ENCODE measurements at places on chromosomes 1 and 21. TPM values are rescaled to one million over a fixed set of nuclear protein-coding genes. Genes with fewer than 3 reads are reported as not detected.

GRCh38 chr1:31183927-31184554 lies 55.6 kb downstream of the NKAIN1 start:
- no peak overlapping the region for H3K27ac ChIP-seq
- no peaks in the 10 kb centered on the region for H3K36me3 ChIP-seq
- DNase-seq, result no peak
- H3K4me3 ChIP-seq, result no peak overlapping the region

DNA sequence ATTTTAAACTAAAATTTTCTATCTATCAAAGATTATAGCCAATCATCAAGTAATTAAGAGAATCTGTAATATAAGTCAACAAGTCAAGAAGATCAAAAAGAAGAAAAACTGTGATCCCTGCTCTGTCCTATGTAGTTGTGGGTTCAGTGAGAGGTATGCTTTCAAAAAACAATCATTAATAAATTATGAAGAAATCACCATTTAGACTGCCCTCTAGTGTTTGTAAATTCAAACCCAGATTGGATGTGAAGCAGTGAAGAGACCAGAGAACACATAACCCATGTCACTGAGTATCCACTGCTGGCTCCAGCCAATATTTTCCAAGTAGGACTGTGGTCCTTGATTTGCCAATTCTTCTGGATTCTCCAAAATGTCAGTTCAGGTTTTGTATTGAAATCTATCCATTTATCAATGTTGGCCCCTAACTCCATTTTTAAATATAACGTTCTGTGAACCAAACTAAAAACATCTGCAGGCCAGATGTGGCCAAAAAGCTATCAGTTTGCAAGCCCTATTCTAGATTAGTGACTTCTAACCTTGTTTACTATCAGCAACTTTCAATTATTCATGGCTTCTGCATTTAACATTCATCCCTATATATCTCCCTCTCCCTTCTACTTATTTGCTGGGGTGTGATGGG lies 467.5 kb upstream of the CXADR start:
- H3K4me3 ChIP-seq, result no peak overlapping the region
- no peak overlapping the region for H3K27ac ChIP-seq

GRCh38 chr1:236269439-236269838 lies 12.3 kb downstream of the ERO1B start:
- no peak for DNase-seq
- no peaks in the 10 kb centered on the region for H3K4me1 ChIP-seq

- peak overlapping the region; percentile 59 for H3K4me3 ChIP-seq
- peak overlapping the region; percentile 70 for H3K27ac ChIP-seq
- no peaks in the 10 kb centered on the region for H3K36me3 ChIP-seq
- peaks cover 47% of the 10 kb centered on the region for H3K4me1 ChIP-seq
Observed at GRCh38 chr1:210293171-210293607, 35.5 kb upstream of the HHAT start.

GRCh38 chr1:20867062-20867461 lies 80.0 kb upstream of the HP1BP3 start:
- no peaks in the 10 kb centered on the region for H3K27me3 ChIP-seq
- DNase-seq, result no peak
- H3K4me1 ChIP-seq, result peaks cover 17% of the 10 kb centered on the region
- H3K4me3 ChIP-seq, result no peak overlapping the region

GRCh38 chr1:93722081-93723031 lies 40.7 kb upstream of the BCAR3 start:
- H3K4me1 ChIP-seq, result peaks cover 29% of the 10 kb centered on the region
- peak overlapping the region; percentile 49 for H3K27ac ChIP-seq
- no peak overlapping the region for H3K4me3 ChIP-seq
- H3K27me3 ChIP-seq, result no peaks in the 10 kb centered on the region
- no peak for DNase-seq
- no peaks in the 10 kb centered on the region for H3K36me3 ChIP-seq

DNA sequence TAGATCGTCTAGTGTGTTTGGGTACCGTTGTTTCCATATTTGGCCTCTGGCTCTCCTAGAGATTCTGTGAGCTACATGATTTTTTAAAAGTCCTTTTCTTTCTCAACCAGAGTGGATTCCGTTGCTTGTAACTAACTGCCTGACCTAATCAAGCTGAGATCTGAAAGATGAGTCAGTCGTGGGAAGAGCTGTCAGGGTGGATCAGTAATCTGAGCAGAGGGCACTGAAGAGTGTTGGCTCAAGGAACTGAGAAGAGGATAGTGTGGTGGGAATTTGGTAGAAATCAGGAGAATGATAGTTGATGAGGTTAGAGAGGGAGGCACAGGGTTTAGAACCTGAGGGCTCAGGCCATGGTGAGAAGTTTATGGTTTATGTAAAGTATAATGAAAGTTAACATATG lies 52.2 kb downstream of the TRAF5 start:
- no peak overlapping the region for H3K4me3 ChIP-seq
- no peak overlapping the region for H3K27ac ChIP-seq
- peaks cover 17% of the 10 kb centered on the region for H3K36me3 ChIP-seq

DNA sequence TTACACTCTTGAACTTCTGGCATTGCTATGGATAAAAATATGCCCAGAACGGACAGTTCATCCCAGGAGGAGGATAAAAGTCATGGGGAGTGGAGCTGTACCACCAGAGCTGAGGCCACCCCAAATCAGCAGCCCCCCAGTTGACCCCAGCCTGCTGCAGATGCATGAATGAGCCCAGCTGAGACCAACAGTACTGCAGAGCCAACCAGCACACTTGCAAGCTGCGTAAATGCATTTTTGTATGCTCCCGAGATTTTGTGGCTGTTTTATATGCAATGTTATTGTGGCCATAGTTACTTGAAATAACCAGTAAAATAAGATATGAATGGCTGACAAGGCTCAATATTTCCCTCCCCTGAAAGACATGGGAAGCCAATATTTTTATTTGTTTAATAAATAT lies 264.6 kb downstream of the DUSP10 start:
- H3K27me3 ChIP-seq, result no peaks in the 10 kb centered on the region
- no peak overlapping the region for H3K27ac ChIP-seq

DNA sequence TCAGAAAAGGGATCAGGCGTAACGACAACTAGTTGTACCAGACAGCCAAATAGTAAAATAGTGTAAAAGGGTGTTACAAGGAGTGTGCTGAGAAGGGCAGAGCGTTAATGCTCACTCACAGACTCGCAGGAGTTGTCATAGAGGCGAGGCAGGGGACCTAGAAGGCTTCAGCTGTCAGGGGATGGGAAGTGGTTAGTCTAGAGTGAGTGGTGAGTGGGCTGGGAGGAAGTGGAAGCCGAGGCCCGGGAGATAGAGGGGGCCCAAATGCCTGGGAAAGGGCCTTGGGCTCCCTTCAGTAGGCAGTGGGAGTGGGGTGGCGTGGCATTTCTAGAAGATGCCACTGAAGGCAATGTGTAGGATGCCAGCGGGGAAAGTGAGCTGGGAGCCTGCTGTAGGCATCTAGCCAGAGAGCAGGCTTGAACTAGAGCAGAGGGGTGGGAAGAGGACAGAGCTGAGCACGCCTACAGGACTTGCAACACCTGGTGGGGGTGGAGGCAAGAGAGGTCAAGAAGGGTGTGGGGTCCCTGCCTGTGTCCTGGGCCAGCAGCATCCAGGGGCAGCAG lies 10.3 kb downstream of the SLC6A17 start:
- DNase-seq, result no peak
- H3K27ac ChIP-seq, result no peak overlapping the region
- no peaks in the 10 kb centered on the region for H3K4me1 ChIP-seq
- H3K4me3 ChIP-seq, result no peak overlapping the region
- H3K36me3 ChIP-seq, result no peaks in the 10 kb centered on the region
- H3K27me3 ChIP-seq, result peaks cover 18% of the 10 kb centered on the region

DNA sequence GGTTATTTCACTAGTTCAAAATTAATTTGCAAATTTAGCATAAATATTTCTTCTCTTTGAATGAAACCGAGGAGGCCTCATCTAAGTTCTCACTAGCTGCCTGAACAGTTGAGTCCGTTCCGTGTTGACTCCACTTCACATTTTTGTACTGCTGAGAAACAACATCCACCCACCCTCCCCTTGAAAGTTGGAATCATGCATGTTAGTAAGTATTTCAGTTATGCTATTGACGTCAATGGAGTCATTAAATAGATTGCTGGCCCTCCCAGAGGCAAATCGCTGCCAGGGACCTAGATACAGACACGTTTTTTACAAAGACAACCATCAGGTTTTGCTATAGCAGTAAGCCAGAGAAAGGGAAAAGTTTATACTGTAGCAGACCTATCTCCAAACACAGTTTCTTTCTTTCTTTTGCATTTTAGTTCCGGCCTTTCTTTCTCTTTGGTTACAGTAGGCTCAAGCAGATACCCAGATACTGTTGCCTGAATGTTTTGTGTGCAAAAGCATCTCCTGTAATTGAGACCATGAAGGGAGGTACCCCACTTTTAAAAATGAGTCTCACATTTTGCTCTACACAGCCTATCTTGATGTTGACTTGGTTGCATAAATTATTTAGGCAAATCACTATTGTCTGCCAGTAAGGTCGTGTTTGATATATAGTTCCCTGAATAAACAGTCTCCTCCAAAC lies 262.6 kb upstream of the SGIP1 start:
- H3K4me3 ChIP-seq, result peak overlapping the region; percentile 30

- no peak for DNase-seq
- H3K4me1 ChIP-seq, result no peaks in the 10 kb centered on the region
- no peak overlapping the region for H3K4me3 ChIP-seq
Observed at GRCh38 chr21:15604413-15604812, 125.4 kb upstream of the USP25 start.

DNA sequence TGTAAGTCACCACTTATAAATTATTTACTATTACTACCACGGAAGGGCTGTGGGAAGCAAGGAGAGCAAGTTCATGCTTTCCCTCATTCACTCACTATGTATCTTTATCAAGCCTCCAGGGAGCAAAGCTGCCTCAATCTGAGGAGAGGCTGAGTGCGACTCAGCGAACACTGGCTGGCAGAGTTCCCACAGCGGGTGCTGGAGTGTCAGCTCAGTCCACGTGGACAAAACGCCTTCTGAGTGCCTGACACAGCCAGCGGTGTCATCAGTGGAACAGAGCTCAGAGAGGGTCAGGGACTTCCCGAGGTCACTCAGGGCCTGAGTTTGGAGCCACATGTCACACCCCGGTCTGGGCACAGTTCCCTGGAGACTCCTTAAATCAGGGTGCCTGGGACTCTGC lies 16.9 kb downstream of the MATN1 start:
- peaks cover 16% of the 10 kb centered on the region for H3K4me1 ChIP-seq
- H3K4me3 ChIP-seq, result no peak overlapping the region
- H3K27ac ChIP-seq, result no peak overlapping the region
- H3K36me3 ChIP-seq, result no peaks in the 10 kb centered on the region
- no peak for DNase-seq

DNA sequence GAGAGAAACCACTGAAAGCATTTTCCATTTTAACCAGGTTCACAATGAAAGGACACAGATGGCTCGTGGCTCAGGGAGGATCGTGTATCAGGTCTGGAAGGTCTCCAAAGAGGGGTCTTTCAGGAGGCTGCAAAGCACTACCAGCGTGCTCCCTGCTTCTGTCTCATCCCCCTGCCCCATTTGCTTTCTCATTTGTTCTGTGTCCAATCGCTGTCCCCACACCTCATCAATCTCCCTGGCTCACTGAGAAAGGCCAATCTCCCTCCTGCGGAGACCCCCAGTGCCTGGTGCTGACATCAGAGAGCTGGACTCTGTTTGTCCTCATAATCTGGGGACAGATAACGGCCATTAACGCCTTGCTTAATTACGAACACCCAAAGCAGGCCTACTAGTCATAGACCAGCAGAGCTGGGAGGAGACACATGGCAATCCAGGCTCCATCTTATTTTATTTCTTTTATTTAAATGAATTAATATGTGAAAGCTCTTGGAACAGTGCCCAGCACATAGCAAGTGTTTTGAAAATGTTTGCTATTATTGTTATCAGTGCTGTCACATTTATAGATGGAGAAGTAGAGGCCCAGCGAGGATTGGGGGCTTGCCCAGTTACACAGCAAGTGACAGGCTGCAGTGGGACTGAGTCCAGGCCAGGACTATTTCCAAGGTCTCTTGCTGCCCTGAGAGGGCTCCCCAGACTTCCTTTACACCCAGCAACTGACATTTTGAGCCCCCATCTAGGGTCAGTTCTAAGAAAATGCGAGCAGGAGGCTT lies 341.0 kb upstream of the USP24 start:
- H3K27ac ChIP-seq, result no peak overlapping the region
- H3K27me3 ChIP-seq, result no peaks in the 10 kb centered on the region
- DNase-seq, result no peak
- no peaks in the 10 kb centered on the region for H3K36me3 ChIP-seq
- no peaks in the 10 kb centered on the region for H3K4me1 ChIP-seq
- H3K4me3 ChIP-seq, result no peak overlapping the region

DNA sequence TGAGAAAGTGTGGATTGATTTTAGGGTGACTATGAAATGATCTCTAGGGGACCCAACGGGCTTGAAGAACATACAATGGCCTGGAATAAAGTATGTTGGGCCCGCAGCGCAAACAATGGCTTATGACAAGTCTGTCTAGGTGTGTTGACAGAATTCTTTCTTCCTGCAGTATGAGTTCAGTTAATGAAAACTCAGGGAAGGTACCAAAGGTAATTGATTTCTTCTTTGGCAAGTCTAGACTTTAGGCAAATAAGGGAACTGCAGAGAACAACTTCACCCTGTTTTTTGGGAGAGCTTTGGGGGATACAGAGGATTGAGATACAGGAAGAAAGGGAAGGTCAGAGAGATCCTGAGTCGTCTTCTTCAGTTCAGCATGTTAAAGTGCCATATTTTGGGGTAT lies 7.8 kb upstream of the FMO2 start:
- H3K36me3 ChIP-seq, result no peaks in the 10 kb centered on the region
- no peak for DNase-seq
- H3K27ac ChIP-seq, result no peak overlapping the region
- peaks cover 4% of the 10 kb centered on the region for H3K4me1 ChIP-seq

DNA sequence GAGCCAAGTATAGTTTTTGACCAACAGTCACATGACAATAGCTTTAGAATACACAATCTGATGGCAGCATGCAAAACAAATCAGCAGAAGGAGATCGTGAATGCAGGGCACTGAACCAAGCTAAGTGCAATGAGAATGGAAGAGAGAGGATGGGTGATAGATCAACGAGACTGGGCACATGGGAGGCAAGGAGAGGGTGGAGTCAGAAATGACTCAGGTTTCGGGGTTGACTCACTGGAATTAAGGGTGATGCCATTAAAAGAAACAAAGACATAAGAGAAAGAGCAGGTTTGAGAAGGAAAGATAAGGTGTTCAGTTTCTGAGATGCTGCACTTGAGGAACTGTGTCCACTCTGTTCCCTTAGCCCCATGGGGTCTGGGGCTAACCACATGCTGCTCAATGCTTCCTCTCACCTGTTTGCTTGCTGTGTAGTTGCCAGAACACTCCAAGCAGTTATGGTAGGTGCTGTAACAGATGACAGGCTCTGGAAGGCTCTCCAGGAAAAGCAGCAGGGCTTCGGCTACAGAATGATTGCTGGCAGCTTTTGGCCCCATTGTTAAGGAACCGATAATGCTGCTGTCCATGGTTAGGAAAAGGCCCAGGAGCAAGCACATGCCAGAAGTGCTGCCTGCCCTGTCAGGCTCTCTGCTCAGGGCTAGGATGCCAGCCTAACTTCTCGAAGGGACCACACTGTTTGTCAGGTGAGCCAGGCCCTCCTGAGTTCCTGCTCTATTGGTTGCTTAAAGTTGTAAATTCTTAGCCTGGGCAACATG lies 6.1 kb upstream of the MTF1 start:
- H3K27me3 ChIP-seq, result no peaks in the 10 kb centered on the region
- H3K27ac ChIP-seq, result no peak overlapping the region
- no peak for DNase-seq
- peaks cover 99% of the 10 kb centered on the region for H3K36me3 ChIP-seq
- peaks cover under 1% of the 10 kb centered on the region for H3K4me1 ChIP-seq
- H3K4me3 ChIP-seq, result no peak overlapping the region

S100B gene
- total RNA-seq, result 16.0 TPM

SLC25A33 gene
- 9.6 TPM for total RNA-seq

FLG2 gene
- not detected for total RNA-seq

TDRD10 gene
- total RNA-seq, result 5.0 TPM

PADI4 gene
- not detected for total RNA-seq

LTN1 gene
- 29.1 TPM for total RNA-seq

RAP1GAP gene
- total RNA-seq, result 0.40 TPM

ETV3L gene
- total RNA-seq, result not detected
